Activated CD4-positive, alpha-beta T cell treated with anti-CD3 and anti-CD28 coated beads, Interleukin-2, amount 50 U/mL, for 1 hour (primary cell): ENCODE measurements at places on chromosomes 5 and 9.

DNA sequence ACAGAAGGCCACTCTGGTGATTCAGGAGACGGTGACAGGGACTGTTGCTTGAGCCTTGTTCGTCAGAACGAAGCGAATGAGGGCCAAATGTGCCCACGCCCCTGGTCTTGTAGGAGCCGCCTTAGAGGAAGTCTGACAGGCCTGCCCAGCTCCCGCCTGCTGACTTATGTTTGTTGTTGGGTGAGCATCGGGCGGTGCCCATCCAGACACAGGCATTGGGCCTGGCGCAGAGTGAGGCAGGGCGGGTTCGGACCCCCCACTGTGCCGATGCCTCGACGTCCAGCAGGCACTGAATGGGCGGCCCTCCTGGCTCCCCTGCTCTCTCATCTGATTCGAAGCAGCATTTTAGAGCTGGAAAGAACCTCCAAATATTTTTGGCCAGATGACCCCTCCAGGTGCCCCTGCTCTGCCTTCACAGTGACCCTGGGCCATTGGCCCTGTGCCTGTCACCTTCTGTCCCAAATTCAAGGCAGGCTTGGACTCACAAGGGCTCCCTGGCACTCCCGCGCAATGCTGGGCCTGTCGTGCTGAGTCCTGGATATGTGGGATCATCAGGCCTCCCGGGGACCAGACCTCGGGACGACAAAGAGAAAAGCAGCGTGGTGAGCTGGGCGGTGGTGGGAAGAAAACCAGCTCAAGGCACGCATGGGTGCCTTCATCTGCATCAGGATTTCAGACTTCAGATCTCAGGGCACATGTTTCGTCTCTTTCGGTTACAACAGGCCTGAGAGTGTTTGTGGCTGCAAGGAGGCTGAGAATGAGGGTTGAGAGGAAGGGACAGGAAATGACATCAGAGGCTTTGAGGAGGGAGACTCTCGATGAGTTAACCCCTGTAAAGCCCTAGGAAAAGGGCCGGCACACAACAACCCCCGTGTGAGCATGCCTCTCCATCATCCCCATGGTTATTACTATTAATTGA, 37.1 kb upstream of the OLFM1 start:
- DNase-seq = no peak

GRCh38 chr5:14209222-14209822, 66.2 kb downstream of the TRIO start:
- DNase-seq = no peak

DNA sequence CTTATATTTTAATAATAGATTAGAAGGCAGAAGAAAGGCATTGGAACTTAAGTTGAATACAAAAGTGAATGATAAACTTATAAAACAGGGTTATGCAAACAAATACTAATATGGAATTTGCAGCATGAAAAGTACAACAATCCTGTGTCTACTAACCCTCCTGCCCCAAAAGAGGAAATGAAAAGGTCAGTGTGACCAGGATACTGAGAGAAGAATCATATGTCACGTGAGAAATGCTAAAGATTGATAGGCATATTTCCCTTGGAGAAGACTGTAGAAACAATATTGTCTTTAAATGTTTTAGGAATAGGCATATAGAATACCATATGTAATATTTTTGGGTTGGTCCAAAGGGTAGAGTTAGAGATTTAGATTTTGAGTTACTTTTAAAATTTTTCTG, 3.8 kb downstream of the WDR36 start:
- DNase-seq = no peak

- no peak for DNase-seq
Measured at GRCh38 chr9:115170358-115171073, 52.6 kb upstream of the TNC start.

DNA sequence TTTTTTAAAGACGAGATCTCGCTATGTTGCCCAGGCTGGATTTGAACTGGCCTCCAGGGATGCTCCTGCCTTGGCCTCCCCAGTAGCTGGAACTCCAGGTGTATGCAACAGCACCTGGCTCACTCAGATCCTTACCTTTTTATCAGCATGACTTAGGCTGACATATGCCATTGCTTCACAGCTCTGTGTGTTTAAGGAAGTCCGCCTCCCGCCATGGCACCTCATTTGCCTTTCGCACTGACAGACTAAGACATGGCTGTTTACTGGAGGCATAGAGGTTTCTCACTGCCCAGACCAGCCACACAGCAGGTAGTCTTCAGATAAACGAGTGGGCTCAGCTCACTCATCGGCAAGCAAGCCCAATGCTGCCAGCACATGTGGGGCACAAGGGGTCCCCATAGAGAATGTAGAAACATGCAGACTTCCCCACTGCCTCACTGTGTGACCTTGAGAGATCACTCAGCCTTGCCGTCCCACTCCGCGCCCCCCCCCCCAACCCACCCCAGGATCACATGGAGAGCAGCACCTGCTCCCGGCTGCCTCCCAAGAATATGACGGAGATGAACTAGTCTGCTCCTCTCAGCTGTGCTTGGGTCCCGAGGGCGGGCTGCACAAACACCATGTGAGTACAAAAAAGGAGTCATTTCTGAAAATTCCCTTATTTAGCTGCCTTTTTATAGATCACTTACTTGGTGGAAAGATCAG, 62.8 kb downstream of the DCP2 start:
- no peak for DNase-seq
